ENCODE measurements at places on chromosomes 5 and 9.

GRCh38 chr5:139593716-139594319, 32.7 kb downstream of the UBE2D2 start:
- DNase-seq = no peak

GRCh38 chr5:23639326-23639725, 131.9 kb downstream of the PRDM9 start:
- no peak for DNase-seq

GRCh38 chr9:2722715-2723114, 5.4 kb downstream of the KCNV2 start:
- no peak for DNase-seq

GRCh38 chr5:11904265-11904906, at the start of gene CTNND2:
CTNND2 (minus strand) TSS chr5:11904446; CDS start chr5:11903853, 593 bp downstream.
- DNase-seq = no peak

- no peak for DNase-seq
These were observed 105.6 kb downstream of the NR6A1 start for GRCh38 chr9:124665391-124666058.

DNA sequence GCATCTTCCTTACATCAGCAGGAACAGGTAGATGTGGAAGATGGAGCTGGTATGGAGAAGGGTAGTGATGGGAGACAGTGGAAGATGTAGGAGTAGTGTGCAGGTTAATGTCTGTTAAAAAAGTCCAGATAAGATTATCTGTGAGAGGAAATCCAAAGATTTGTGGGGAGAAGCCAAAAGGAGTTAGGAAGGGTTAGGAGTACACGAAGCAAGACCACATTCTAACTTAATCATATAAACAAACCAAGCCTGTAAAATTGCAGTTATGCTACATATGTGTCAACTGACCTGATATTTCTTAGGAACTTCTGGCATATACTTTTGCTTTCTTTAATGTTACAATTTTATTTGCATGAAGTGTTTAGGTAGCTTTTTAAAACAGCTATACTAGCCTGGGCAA, 142.1 kb upstream of the DMRT1 start:
- no peak for DNase-seq

DNA sequence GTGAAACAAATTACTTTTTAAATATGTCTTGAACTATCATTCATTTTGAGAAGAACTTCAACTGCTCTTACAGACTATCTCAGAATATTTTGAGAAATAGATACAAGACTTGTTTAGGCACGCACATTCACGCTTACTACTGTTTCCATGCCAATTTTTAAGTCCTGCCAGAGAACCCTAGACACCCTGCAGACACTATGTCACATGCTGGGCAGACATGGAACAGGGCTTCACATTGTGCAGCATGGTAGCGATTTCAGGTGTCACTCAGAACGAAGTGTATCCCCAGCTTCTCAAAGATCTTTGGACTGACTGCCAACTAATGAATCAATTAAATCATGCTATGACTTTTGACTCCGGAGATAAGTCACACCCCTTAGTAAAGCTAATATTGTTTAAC, 128.7 kb upstream of the SLC27A6 start:
- no peak for DNase-seq

All from activated CD4-positive, alpha-beta T cell treated with anti-CD3 and anti-CD28 coated beads for 24 hours (primary cell).